D341Med (cell line): ENCODE measurements at places on chromosomes 16 and 17.

DNA sequence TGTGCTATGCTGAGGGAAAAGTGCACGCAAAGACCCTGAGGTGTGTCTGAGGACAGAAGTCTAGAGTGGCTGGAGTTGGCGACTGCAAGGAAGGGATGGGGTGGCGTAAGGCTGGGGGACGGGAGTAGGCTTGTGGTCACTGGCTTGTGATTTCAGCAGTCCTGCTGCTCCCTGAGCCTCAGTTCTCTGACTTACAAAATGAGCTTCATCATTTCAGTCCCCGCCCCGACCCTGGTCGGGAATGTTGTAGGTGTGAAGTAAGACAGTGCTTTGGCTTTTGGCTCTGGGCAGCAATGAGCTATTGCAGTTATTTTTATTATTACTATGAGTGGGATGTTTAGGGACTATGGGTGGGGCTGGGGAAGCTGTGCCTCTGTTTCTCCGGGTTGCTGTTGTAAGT, 8.6 kb downstream of the ADGRG1 start:
- no peak for DNase-seq

DNA sequence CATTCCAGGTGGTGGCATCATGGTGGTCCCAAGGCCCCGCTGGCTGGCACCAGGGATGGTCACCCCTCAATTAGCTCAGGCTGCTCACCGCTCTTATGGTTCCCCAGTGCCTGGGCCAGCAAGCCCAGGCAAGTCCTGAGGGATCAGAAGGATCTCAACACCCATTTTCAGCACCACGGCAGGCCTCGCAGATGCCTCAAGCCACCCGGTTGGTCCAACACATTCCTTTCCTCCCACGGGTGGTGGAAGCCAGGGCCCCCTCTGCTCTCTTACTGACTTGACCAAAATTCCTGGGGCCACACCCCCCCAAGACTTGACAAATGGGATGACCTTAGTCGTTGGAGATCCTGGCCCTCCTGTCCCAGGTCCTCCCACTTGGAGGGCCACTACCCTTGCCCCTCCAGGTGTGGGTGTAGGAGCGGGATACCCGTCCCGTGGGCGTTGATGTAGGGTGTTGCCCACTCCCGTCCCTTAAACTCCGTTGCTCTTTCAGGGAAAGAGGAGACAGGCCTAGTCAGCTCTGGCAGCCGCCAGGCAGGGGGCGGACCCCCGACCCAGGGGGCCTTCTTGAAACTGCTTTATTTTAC, 5.9 kb downstream of the ZNF205 start:
- DNase-seq, result no peak

DNA sequence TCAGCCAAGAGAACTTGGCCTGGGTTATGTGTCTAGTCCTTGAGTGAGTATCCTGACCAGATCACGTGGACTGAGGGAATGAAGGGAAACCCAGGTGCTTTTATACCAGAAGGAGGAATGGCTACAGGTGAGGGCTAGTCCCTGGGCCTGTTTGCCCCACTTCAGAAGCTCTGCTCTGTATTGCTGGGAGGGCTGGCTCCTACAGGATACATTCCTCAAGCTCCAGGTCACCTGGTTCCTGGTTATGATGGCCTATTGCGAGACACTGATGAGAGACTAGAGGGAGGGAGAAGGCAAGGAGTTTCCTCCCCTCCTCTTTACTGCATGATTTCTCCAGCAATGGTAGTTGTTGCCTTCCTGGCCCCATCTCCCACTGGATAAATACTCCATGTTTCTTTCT, 19.0 kb upstream of the SMG8 start:
- no peak for DNase-seq

DNA sequence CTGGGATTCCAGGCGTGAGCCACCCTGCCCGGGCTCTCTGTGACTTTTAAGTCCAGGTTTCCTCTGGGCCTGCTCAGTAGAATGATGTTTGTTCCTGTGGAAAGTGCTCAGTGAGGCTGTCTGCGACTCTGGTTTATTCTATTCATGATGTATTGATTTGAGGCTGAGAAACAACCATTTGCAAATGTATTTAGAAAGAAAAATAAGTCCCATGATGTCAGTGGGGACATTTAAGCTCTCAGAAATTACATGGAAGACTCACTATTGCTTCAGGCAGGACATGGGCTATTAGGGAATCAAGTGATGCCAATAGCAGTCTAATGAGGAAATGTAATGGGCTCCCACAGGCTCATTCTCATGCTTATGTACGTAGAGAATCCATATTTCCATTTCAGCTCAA, 22.2 kb upstream of the KCNG4 start:
- no peak for DNase-seq

DNA sequence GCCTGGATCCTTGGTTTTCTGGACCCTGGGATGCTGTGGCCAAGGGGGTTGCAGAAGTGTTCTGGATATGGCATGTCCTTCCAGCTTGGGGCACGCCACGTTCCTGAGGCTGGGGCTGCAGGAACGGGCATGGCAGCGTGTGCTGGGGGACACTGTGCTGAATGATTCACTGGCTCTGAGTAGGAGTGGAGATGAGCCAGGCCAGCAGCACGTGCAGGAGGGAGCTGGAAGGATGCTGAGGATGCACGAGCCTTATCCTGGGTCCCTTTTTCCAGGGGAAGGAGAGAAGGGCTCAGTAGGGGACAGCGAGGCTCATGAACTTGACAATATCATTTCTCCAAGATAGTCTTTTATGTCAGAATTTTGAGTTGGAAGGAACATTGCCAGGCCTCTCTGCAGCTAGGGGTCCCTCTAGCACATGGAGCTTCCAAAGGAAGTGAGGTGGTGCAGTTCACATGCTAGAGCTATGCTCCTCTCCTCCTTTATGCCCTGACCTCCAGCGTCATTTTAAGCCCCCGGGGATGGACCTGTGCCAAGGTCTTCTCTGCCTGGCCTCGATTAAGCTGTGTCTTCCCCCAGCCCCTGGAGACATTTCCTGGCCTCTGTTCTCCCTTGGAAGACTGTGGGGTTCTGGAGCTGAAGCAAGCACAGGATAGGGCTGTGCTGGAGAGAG, 125.9 kb downstream of the OR1D5 start:
- no peak for DNase-seq
